ENCODE measurements at places on chromosomes 3 and 15. TPM values are rescaled to one million over a fixed set of nuclear protein-coding genes. Genes with fewer than 3 reads are reported as not detected.
A peak's percentile ranks its signal among the peaks of the same experiment; 100 is the strongest.

Gene COL7A1
- total RNA-seq = 44.2 TPM

Gene RETNLB
- not detected for total RNA-seq

Gene NR2E3
- total RNA-seq = 0.56 TPM

Gene PROS1
- total RNA-seq = 15.6 TPM

Gene GP9
- not detected for total RNA-seq

DNA sequence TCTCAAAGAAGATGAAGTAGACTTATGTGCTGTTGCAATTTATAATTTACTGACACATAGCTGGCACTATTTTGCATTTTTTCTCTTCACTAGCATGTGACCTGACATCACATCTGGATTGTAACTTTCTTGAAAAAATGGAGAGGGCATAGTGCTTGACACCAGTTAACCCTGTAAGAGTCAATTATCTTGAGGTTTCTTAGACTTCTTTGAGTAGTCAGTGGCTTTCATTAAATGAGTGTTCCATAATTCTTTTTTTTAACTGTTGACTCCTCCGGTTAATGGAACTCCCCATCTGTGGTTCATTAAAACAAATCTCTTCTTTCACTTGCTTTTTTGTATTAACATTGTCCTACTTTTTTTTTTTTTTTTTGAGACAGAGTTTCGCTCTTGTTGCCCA lies 16.9 kb upstream of the PRKCI start:
- H3K27ac ChIP-seq = no peak overlapping the region
- H3K4me3 ChIP-seq = no peak overlapping the region
- H3K4me1 ChIP-seq = no peaks in the 10 kb centered on the region
- no peaks in the 10 kb centered on the region for H3K27me3 ChIP-seq

- H3K27ac ChIP-seq = no peak overlapping the region
- H3K4me1 ChIP-seq = no peaks in the 10 kb centered on the region
- no peak for DNase-seq
- H3K36me3 ChIP-seq = no peaks in the 10 kb centered on the region
These were observed 95.5 kb upstream of the DPPA4 start for GRCh38 chr3:109432833-109433232.

GRCh38 chr15:89885611-89886010 lies 8.2 kb downstream of the AP3S2 start:
- H3K4me1 ChIP-seq = no peaks in the 10 kb centered on the region
- no peak for DNase-seq
- peaks cover 73% of the 10 kb centered on the region for H3K36me3 ChIP-seq
- H3K27me3 ChIP-seq = no peaks in the 10 kb centered on the region
- no peak overlapping the region for H3K4me3 ChIP-seq
- H3K27ac ChIP-seq = no peak overlapping the region

DNA sequence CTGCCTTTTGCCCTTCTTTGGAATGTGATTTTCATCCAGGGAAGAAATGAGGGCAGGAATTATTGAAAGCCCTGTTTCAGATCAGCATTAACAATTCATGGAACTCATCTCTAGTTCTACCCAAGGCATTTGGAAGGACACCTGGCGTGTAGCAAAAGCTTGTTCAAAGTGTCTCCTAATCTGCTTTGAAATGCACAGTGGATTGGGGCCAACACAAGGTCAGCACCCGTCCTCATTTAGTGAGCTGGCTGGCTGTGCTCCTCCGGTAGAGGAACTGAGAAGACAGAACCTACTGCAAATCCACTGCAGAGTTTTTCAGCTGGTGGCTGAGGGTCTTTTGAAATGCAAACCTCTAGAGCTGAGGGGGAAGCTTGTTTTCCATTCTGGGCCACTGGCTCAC lies 141.6 kb upstream of the STT3B start:
- no peak overlapping the region for H3K27ac ChIP-seq
- H3K36me3 ChIP-seq = no peaks in the 10 kb centered on the region
- no peaks in the 10 kb centered on the region for H3K27me3 ChIP-seq
- no peaks in the 10 kb centered on the region for H3K4me1 ChIP-seq
- H3K4me3 ChIP-seq = no peak overlapping the region

DNA sequence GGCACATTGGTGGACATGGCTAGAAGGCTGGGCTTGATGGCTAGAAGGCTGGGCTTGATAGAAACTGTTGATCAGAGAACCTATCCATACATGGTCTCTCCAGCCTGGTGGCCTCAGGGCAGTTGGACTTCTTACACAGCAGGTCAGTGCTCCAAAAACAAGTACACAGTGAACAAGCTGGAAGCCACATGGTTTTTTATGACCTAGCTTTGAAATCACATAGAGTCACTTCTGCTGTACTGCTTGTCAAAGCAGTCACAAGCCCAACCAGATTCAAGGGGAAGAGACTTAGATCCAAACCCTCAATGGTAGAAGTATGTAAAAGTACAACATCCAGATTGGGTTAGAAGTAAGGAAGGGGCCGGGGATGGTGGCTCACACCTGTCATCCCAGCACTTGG lies 89.4 kb upstream of the HES1 start:
- H3K36me3 ChIP-seq = no peaks in the 10 kb centered on the region
- H3K27ac ChIP-seq = no peak overlapping the region
- H3K4me1 ChIP-seq = no peaks in the 10 kb centered on the region
- H3K27me3 ChIP-seq = no peaks in the 10 kb centered on the region

GRCh38 chr3:13624671-13625125 lies 75.8 kb downstream of the FBLN2 start:
- H3K4me3 ChIP-seq = no peak overlapping the region
- H3K27ac ChIP-seq = no peak overlapping the region
- no peak for DNase-seq
- H3K36me3 ChIP-seq = no peaks in the 10 kb centered on the region
- peaks cover 6% of the 10 kb centered on the region for H3K4me1 ChIP-seq

DNA sequence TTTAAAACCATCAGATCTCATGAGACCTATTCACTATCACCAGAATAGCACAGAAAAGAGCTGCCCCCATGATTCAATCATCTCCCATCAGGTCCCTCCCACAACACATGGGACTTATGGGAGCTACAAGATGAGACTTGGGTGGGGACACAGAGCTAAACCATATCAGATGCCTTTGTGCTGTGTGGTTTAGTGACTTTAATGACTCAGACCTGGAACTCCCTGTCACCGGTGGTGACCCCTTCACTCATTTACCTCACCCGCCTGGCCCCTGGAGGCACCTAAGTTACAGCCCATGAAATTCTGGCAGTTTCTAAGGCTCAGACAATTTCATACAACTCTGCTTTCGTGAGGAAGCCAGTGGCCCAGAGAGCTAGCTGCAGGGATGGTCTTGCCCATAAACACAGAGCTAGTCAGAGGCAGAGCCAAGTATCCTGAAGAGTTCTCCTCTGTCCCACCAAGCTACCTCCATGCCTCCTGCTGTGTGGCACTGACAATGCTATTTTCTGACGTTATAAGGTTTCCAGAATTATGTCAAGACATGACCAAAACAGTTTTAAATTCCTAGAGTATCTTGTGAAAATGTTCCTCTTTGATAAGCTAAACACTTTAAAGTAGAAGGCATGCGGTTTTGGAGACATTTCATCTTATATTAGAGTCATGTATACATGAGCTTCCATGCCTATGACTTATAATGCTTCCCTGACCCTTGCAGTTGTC lies 231.1 kb upstream of the IL12A start:
- no peaks in the 10 kb centered on the region for H3K27me3 ChIP-seq
- H3K27ac ChIP-seq = peak overlapping the region; percentile 8
- peaks cover 26% of the 10 kb centered on the region for H3K4me1 ChIP-seq
- no peaks in the 10 kb centered on the region for H3K36me3 ChIP-seq
- H3K4me3 ChIP-seq = no peak overlapping the region

DNA sequence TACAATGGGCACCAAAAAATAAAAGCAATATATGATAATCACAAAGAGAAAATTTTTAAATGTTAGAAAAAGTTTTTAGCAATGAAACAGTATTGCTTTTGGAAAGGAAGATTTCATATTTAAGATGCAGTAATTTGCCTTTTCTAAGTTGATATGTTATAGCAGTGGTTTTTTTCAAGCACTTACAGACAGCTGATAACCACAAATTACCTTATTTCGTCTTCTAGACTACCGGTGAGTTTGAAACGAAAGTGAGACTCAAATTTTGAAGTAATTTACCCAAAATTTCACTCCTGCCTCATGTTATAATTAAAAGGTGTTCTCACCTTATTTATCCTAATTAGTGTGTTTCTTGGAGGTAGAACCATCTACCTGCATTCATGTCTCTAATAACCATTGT lies 207.8 kb downstream of the MCTP2 start:
- no peak overlapping the region for H3K27ac ChIP-seq
- H3K4me3 ChIP-seq = no peak overlapping the region
- peaks cover 10% of the 10 kb centered on the region for H3K36me3 ChIP-seq
- H3K4me1 ChIP-seq = no peaks in the 10 kb centered on the region
- no peaks in the 10 kb centered on the region for H3K27me3 ChIP-seq

- no peaks in the 10 kb centered on the region for H3K27me3 ChIP-seq
- H3K4me1 ChIP-seq = peaks cover 24% of the 10 kb centered on the region
- no peak overlapping the region for H3K27ac ChIP-seq
These were observed 168.0 kb upstream of the SMAD3 start for GRCh38 chr15:66897416-66897815.

DNA sequence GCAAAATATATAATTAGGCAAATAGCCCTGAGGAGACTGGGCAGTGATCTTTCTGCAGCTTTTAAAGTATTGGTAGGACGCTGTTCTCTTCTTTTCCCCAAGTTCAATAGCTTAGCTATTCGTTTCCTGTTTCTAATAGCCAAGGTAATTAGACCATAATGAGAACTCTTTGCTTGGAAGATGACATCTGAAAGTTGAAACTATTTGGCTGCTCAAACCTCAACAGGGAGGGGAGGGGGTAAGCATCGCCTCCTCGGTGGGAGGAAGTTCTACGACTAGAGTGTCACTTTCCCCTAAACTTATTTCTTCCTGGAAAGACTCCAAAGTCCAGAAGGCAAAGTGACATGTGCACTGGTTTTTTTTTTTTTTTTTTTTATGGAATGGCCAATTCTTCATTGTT lies 22.8 kb upstream of the ALDH1A3 start:
- H3K27me3 ChIP-seq = no peaks in the 10 kb centered on the region
- H3K36me3 ChIP-seq = no peaks in the 10 kb centered on the region
- no peak for DNase-seq
- no peak overlapping the region for H3K4me3 ChIP-seq
- H3K27ac ChIP-seq = no peak overlapping the region

DNA sequence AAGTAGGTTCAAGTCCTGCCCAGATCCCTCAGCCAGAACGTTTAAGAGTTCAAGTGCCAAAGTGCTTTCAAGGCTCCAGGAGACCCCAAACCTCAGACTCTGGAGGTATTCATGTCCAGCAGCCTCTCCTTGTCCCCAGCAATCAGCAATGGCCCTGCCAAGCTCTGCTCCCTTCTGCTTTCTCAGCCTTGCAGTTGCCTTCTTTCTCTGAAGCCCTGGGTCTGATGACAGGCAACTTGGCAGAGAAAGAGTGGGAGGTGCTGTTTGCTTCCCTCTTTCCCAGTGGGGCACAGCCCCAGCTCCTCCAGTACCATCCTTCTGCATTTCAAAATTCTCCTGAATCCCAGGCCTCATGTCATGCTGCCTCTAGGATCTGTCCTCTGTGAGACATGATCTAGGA lies 40.2 kb downstream of the ATP2B2 start:
- no peak overlapping the region for H3K27ac ChIP-seq
- H3K4me1 ChIP-seq = no peaks in the 10 kb centered on the region
- no peak overlapping the region for H3K4me3 ChIP-seq

DNA sequence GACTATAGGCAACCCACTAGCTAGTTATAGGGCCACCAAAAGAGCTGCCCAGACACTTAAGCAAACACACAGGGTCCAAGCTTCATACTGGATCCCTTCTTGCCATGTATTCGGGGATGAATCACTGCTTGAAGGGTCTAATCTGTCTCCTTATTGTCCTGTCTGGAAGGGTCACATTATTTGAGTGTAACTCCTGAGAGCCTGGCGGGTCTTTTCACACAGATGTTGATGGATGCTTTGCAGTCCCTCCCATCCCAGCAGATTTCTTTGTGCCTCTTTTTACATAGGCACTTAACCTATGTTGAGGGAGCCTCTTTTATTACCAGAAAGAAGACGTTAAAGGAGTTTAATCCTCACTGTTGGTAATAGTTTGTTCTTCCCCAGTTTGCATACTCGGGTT lies 56.6 kb downstream of the BBX start:
- no peaks in the 10 kb centered on the region for H3K4me1 ChIP-seq
- DNase-seq = no peak
- peaks cover 8% of the 10 kb centered on the region for H3K36me3 ChIP-seq
- no peak overlapping the region for H3K4me3 ChIP-seq
- no peaks in the 10 kb centered on the region for H3K27me3 ChIP-seq

Measured in MCF 10A (cell line).